ENCODE measurements at places on chromosomes 16 and 17.

GRCh38 chr16:47903470-47903869 is 252.3 kb downstream of the ABCC12 start:
- DNase-seq: no peak

- no peak for DNase-seq
Observed at GRCh38 chr17:35519906-35520442, 17.5 kb downstream of the SLFN12L start.

- DNase-seq: no peak
Observed at GRCh38 chr16:8483396-8483795, 106.9 kb downstream of the TMEM114 start.

DNA sequence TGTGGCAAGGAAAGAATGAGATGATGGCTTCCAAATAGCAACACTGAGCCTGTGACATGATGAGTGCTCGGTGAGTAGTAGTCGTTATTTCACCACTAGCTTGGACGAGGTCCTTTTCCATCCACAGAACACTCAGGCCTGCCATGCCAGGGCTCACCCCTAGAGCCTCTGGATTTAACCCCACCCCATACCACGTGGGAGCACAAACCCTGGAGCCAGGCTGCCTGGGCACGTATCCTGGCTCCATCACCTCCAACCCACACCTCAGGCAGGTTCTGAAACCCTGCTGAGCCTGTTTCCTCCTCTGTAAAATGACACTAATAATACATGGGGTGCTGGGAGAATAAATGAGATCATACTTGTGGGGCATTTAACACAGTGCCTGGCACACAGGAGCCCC is 192.4 kb downstream of the KATNIP start:
- DNase-seq: no peak

DNA sequence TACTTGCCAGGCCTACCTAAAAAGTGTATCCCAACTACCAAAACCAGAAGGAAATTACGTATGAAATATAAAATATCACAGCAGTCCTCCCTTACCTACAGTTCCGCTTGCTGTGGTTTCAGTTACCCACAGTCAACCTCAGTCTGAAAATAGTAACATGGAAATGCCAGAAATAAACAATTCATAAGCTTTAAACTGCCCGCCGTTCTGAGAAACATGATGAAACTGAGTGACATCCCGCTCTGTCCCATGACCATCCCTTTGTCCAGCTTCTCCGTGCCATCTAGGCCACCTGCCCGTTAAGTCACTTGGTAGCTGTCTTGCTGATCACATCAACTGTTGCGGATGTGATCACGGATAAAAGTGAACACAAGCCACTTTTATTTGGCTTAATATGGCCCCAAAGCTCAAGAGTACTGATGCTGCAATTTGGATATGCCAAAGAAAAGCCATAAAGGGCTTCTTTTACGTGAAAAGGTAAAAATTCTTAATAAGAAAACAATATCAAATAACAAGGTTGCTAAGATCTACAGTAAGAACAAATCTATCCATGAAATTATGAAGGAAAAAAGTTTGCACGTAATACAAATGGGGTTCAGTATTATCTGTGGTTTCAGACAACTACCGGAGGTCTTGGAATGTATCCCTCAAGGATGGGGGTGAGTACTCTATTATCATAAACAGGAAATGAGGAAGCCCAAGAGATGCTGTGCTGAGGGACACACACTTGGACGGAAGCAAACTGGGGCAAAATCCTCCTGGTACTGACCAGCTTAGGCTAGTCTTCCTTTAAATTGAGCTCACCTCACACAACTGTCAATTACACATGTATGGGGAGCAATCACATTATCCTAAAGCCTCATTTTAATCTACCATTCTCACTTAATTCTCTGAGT is 8.2 kb downstream of the USP22 start:
- DNase-seq: no peak

GRCh38 chr17:55731586-55732250 is 9.1 kb upstream of the TMEM100 start:
- DNase-seq: no peak

- peak; percentile 9 for DNase-seq
Observed at GRCh38 chr16:10521681-10522274, 58.6 kb downstream of the EMP2 start.

DNA sequence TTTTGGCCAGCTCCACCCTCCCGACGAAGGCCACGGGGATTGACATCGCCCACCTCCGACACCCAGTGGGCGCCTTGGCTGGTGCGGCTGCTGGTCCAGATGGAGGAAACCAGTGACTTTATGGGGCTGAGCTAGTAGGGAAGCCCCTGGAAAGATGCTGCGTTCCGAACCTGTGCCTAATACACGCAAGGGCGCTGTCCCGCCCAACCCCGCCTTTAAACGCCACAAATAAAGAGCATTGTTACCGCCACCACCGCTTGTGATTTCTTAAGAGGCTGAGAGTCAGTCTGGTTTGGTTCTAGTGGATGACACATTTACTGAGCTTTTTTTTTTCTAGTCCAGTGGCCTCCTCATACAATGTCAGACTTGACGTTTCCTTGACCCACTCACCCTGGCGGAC is 107.9 kb downstream of the AATF start:
- no peak for DNase-seq

GRCh38 chr17:50200457-50201275 is 765 bp downstream of the COL1A1 start:
- DNase-seq: peak; percentile 64

- peak; percentile 63 for DNase-seq
Observed at GRCh38 chr17:74770498-74771318, 5.4 kb downstream of the NAT9 start.

GRCh38 chr16:53043428-53043831 is 9.3 kb downstream of the CHD9NB start:
- no peak for DNase-seq

DNA sequence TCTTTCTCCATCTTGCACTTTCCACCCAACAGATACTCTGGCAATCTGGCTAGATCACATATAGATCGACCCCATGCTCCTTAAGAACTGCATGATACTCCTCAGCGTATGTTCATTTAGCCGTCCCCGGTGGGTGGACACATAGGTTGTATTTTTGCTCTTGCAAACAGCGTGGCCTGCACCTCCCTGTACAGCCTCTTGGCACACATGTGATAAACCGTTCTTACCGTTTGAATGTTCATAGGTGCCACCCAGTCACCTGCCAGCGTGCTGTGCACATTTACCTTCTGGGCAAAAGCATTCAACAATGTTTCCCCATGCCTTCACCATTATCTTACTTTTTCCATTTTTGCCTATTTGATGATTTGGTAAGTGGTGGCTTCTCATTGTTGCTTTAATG is 6.2 kb downstream of the TNP2 start:
- no peak for DNase-seq

DNA sequence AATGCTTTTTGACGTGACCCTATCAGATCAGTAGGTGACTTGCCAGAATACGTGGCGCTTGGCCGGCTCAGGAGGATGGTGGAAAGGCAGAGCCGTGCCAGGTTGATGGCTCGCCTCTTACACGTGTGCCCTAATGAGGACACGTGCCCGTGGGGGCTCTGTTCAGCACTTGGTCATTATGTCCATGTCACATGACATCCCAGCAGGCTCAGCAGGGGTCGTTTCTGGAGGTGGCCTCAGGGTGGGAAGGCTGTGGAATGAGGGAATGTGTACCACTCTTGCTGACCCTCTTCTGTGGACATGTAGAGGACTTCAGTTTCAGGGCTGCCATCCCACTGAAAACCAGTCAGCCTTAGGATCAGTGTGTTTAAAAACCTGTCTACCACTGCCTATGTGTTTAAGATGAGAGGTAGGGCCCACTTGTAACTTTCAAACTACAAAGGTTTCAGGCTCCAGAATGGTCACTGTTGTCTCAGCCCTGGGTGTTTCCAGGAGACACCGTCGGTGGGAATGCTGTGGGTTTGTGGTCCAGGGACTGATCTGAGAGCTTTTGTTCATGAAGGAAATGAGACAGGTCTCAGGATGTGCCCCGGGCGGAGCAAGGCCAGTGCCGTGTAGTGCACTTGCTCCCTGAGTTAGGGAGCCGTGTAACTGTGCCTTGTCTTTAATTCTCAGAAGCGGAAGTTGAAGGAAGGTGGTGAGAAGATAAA is 12.1 kb downstream of the UBN1 start:
- DNase-seq: no peak

DNA sequence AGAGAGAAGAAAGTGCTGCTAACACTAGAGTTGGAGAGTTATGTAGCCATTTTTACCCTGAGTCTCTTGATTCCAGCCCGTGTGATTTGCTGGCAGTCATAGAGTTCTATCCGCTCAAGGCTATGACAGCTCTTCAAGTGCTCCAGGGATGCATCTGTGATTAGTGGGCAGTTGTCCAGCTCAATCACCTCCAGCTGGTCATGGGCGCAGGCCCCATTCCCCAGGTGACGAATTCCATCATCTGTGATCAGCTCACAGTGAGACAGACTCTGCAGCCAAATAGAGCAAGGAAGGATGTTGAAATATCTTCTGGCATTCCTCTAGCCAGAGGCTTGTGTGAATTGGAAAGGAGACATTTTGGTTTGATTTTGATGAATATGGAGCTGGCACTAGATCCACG is 38.4 kb upstream of the STAC2 start:
- no peak for DNase-seq

GRCh38 chr16:926715-927114 is 44.1 kb downstream of the LMF1 start:
- no peak for DNase-seq

GRCh38 chr17:58054641-58055040 is 28.6 kb upstream of the DYNLL2 start:
- no peak for DNase-seq

DNA sequence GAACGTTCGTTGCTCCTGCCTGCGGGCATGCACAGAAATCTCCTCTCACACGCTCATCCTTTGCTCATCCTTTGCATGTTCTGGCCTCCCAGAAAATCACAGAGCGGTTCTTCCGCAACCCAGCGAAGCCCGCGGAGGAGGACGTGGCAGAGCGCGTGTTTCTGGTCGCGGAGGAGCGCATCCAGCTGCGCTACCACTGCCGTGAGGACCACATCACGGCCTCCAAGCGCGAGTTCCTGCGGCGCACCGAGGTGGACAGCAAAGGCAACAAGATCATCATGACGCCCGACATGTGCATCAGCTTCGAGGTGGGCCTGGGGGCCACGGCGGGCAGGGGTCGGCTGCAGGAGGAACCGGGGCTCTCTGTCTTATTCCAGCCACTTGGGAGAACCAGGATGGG is 9.6 kb upstream of the KATNB1 start:
- DNase-seq: no peak

- DNase-seq: no peak
Observed at GRCh38 chr16:52384378-52384777, 162.6 kb downstream of the TOX3 start.

DNA sequence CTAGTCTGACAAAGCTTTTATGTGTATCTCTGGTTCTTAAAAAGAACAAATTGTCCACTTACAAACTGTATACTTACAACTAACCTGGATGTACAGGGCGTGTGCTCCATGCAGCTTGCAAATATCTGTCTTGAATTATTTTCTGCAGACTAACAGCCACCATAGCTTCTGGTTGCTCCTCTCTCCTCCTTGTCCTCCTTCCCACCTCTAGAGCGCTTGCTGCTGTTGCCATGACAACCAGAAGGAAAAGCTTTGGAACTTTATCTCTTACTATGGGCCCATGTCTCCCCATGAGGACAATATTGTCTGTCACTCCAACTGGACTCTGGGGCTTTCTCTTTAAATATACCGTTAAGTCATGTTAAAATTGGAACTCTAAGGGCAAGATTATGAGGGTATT is 71.5 kb upstream of the DHX40 start:
- no peak for DNase-seq

DNA sequence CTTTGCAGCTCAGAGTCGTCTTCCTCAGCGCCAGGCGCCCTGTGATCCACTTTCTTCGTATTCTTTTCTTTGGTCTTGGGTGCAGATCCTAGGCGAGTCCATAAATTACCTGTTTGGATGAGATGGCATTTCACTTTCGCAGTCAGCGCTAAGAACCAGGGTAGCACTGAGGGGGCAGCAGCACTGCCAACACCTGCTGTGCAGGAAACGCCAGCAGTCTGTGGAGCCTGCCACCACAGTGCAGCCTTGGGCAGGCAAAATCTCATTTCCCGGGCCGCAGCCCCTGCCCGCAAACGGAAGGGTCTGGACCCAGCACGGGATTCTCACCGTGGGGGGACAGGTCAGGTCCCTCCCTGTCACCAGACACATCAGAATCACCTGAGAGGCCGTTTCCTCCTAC is 12.2 kb upstream of the ITGAE start:
- no peak for DNase-seq

- DNase-seq: no peak
Observed at GRCh38 chr17:69695646-69696045, 281.1 kb downstream of the MAP2K6 start.

GRCh38 chr17:7404737-7405349 is 946 bp upstream of the TMEM256 start:
- no peak for DNase-seq

GRCh38 chr16:47949276-47949675 is 206.5 kb downstream of the ABCC12 start:
- DNase-seq: no peak

GRCh38 chr17:36674278-36674650 is 72.9 kb downstream of the MRM1 start:
- no peak for DNase-seq

GRCh38 chr17:68782789-68783188 is 172.4 kb downstream of the ABCA8 start:
- no peak for DNase-seq

- DNase-seq: no peak
Observed at GRCh38 chr16:16166085-16166484, 57.2 kb downstream of the ABCC6 start.

DNA sequence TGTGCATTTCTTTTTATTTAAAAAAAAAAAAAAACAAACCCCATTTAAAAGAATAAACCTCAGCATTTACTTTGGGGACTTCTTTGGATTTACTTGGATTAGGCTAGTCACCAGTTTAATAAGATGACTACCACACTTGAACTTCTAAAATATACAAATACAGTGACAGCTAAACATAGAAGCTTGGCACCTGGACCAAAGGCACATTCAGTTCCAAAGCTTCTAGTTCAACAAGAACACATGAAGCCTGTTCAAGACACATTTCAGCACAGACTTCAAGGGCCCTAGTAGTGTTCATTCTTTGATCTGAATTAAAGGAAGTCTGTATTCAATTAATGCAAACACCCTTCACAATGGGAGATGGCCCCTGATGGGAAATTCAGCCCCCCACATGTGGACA is 11.6 kb upstream of the ROGDI start:
- DNase-seq: no peak

DNA sequence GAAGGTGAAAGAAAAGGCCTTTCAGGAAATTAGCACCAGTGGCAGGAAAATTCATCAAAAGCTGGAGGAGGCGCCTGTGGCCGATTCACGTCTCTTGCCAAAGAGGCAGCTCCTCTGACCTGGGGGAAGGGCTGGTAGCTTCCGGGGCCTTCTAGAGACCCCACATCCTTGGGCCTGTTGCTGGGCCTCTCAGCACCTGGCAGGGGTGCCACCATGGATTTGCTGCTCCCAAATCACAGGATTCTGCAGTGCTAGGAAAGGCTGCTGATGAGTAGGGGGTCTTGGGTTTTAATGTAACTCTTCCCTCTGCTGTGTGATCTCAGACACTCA is 11.6 kb upstream of the CBFB start:
- no peak for DNase-seq

- no peak for DNase-seq
Observed at GRCh38 chr16:27838536-27839175, 224.9 kb downstream of the GSG1L start.
